Left forelimb (tissue), 1 donor: ENCODE measurements at places on chromosomes 1 and 21.

GRCh38 chr1:156102633-156103511 lies 11.6 kb upstream of the LMNA start:
- peak; percentile 71 for DNase-seq

DNA sequence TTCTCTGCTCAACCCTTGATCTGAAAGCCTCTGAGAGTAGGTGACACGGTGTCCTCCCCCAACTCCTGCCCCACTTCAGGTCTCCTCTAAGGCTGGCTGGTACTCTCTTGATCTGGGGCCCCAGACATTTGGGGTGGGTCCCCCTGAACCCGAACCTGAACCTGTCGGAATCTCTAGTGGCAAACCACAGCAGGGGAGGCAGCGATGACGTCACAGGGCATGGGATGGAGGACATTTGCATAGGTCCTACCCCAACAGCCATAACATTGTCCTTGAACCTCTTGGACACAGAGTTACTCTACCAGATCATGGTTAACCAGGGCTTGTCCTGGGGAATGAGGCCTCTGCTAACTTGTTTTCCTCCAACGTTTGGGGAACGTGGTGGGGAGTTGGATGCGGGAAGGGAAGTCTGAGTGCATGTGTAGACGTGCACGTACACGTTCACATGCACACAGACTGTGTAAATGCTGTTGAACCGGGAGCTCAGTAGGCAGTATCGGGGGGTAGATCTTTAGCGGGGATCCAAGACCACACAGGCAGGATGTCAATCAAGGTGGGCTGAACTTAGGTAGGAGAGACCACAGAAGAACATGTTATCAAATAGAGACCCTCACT lies 32.4 kb downstream of the CITED4 start:
- DNase-seq = no peak

DNA sequence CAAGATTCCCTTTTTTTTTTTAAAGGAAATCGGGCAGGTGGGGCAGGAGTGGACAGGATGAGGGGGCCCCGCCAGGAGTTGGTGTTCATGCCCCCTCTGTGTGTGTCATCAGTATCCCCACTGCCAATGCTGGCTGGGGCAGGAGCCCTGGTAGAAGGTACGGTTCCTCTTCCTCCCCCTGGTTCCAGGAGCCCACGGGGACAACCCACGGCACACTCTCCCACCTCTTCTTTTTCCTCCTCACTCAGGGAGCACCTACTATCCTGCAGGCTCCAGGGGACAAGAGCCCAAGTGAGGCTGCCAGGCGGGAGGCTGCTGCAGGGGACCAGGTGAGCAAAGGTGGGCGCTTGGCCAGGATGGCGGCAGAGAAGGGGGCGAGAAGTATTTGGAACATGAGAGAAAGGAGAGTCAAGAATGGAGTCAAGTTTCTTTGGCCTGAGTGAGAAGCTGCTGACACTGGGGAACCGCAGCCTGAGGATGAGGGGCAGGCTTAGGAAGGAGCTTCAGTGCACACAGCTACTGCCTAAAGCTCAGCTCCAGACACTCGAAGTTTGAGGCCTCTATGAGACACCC lies 26.5 kb downstream of the ECE1 start:
- DNase-seq = no peak

DNA sequence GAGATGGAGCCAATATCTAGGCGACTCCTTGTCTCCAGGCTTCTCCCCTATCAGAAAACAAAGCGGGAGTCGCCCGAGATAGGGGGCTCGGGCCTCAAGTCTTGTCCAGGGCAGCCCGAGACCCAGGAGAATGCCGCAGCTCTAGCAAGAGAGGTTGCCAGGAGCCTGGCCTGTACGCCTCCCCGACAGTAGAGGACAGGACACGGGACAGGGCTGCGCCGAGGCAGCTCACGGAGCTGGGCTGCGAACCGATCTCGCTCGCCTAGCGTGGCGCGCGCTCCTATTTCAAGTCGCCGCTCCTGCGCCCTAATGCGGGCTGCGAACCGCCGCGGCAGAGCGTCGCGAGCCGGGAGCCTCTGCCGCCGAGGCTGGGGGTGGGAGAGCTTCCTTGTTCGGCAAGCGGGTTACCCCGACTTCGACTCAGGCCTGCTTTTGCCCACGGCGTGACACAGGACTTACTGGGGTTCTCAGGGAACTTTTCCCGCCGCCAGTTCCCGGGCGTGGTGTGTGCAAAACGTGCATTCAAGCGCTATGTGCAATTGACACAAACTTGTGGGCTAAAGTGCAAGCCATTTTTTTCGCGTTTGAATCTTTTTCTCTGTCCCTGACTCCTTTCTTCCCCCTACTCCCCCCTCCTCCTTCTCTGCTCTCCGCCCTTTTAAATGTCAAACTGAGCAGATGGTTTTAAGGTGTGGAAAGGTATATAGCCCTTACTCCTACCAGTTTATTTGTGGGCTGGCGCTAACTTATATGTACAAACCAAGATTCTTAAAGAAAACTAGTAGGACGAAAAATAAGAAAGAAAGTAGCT lies 2.4 kb upstream of the PROX1 start:
- DNase-seq = no peak

DNA sequence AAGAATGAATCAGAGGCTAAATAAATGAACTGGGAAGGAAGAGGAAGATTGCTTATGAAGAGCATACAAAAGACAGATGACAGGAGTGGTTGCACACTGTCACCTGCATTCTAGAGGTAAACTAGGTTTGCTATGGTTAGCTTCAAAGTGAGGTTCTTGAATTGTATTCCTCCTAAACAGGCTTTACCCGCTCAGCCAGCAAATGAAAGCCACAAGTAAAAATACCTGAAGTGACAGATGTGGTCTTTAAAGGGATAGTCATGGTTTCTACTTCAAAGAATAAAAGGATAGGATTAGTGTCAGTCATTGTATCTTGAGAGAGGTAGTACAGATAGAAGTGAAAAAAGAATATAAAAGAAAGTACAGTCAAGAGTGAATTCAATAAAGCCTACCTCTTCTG lies 32.4 kb upstream of the PRDX6 start:
- no peak for DNase-seq

DNA sequence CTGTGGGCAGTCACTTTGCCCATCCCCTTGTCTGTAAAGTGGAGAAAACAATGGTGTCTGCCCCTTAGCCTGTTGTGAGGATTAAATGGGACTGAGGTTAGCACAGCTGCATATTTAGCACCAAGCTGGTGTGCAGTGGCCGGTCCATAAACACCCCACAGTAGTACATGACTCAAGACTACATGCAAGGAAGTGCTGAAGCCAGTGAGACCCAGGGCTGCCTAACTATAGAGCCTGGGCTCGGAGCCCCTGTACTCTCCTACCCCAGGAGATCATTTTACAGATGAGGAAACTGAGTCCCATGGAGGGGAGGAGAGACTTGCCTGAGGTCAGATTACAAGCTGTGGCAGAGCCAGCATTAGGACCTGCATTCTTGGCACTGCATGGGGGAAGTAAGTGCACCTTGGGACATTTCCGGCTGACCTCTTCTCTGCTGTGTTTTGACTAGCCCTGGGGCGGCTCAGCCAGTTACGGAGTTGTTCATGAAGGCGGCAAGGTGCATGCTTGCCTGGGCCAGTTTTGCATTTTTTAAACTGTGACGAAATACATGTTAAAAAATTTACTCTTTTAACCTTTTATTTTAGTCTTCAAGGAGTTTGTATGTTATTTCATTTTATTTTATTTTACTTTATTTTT lies 3.2 kb downstream of the SERINC2 start:
- DNase-seq = no peak
